ENCODE measurements at places on chromosomes 12 and 14. TPM values are rescaled to one million over a fixed set of nuclear protein-coding genes. Genes with fewer than 3 reads are reported as not detected.

Gene TRHDE
- total RNA-seq, result 5.0 TPM

Gene RNASE2
- not detected for total RNA-seq

- DNase-seq, result no peak
- no peaks in the 10 kb centered on the region for H3K4me1 ChIP-seq
- no peak overlapping the region for H3K4me3 ChIP-seq
- H3K36me3 ChIP-seq, result no peaks in the 10 kb centered on the region
Measured at GRCh38 chr14:67417633-67418032, 5.7 kb upstream of the PLEK2 start.

Gene MSRB3
- 2.2 TPM for total RNA-seq

- no peak for DNase-seq
- H3K4me3 ChIP-seq, result no peak overlapping the region
- H3K27me3 ChIP-seq, result no peaks in the 10 kb centered on the region
Measured at GRCh38 chr12:104686196-104686595, 229.4 kb downstream of the CHST11 start.

- H3K36me3 ChIP-seq, result no peaks in the 10 kb centered on the region
- H3K27me3 ChIP-seq, result no peaks in the 10 kb centered on the region
Measured at GRCh38 chr14:51595881-51596455, 55.7 kb upstream of the FRMD6 start.

DNA sequence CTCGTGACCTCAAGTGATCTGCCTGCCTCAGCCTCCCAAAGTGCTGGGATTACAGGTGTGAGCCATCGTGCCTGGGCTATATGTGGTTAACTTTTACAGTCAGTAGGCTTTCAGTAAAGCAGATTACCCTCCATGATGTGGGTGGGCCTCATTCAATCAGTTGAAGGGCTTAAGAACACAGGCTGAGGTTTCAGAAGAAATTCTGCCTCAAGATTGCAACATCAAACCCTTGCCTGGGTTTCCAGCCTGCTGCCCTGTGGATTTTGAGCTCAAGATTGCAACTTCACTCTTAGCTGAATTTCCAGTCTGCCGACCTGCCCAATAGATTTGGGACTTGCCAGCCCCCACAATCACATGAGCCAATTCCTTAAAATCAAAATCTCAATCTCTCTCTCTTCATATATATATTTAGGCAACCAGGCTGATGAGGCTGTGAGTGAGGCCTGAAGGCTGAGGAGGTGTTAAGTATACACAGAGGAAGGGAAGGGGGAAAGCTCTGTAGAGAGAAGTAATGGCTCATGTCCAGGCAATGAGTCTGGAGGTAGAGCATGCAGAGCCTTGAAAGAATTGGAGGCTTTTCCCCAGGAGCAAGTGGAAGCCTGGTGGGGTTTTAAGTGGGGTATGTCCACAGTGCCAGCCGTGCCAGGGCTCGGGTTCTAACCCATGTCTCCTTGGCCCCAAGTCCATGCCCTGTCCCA, 33.3 kb upstream of the ACTN1 start:
- no peaks in the 10 kb centered on the region for H3K36me3 ChIP-seq
- H3K4me1 ChIP-seq, result peaks cover 3% of the 10 kb centered on the region
- no peak overlapping the region for H3K4me3 ChIP-seq

DNA sequence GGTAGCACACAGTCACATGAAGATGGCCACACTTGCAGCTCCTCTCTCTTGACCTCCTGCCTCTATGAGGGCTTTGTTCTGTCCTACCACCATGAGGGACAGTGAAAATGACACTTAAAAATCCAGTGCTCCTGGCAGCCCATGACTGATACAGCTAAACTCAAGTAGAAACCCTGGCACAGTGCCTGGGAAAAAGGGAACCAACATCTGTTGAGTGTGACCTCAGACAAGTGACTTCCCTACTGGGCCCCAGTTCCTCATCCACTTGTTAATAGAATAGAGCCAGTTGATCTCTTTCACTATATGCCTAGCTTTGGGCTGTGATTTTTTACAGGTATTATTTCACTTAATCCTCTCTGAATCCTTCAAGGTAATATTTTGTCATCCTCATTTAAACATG, 4.8 kb downstream of the GUCY2C start:
- H3K36me3 ChIP-seq, result no peaks in the 10 kb centered on the region
- H3K27ac ChIP-seq, result no peak overlapping the region
- no peak overlapping the region for H3K4me3 ChIP-seq
- H3K4me1 ChIP-seq, result no peaks in the 10 kb centered on the region

DNA sequence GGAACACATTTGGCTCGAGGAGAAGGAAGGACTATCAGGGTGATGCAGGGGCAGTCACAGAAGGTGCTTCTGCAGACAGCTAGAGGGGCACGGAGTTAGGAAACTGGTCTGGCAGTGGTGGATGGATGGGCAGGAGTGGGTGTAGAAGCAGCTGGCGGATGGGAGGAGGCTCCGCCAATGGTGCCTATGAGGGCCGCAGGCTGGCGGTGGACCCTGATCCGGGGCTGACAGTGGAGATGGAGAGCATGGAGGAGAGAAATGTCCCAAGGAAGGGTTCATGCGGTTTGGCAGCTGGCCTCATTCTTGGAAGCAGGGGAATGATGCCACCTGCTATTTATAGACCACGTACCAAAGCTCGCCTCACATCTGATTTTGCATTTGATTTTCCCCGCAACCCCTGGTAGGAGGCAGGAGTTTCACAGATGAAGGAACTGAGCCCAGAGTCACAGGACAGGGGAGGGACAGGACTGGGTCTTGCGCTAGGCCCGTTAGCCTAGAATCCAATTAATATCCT, 237.1 kb downstream of the FOXN3 start:
- no peak overlapping the region for H3K27ac ChIP-seq
- H3K4me1 ChIP-seq, result peaks cover 2% of the 10 kb centered on the region

GRCh38 chr14:68365228-68365627, 427.6 kb downstream of the ZFP36L1 start:
- DNase-seq, result no peak
- peaks cover 16% of the 10 kb centered on the region for H3K4me1 ChIP-seq
- no peaks in the 10 kb centered on the region for H3K36me3 ChIP-seq
- H3K27me3 ChIP-seq, result no peaks in the 10 kb centered on the region

GRCh38 chr14:58740379-58740935, 102.7 kb downstream of the DACT1 start:
- H3K4me1 ChIP-seq, result no peaks in the 10 kb centered on the region
- no peaks in the 10 kb centered on the region for H3K27me3 ChIP-seq
- no peak for DNase-seq
- no peak overlapping the region for H3K27ac ChIP-seq
- H3K4me3 ChIP-seq, result no peak overlapping the region

- no peak for DNase-seq
- H3K4me1 ChIP-seq, result peaks cover 2% of the 10 kb centered on the region
- H3K27me3 ChIP-seq, result no peaks in the 10 kb centered on the region
- no peaks in the 10 kb centered on the region for H3K36me3 ChIP-seq
- H3K27ac ChIP-seq, result no peak overlapping the region
Measured at GRCh38 chr12:31772685-31773222, 43.9 kb upstream of the AMN1 start.

GRCh38 chr14:22886500-22887259, 3.7 kb downstream of the REM2 start:
- no peaks in the 10 kb centered on the region for H3K36me3 ChIP-seq
- H3K4me3 ChIP-seq, result peak overlapping the region; percentile 67
- H3K27ac ChIP-seq, result peak overlapping the region; percentile 25
- DNase-seq, result peak; percentile 87

DNA sequence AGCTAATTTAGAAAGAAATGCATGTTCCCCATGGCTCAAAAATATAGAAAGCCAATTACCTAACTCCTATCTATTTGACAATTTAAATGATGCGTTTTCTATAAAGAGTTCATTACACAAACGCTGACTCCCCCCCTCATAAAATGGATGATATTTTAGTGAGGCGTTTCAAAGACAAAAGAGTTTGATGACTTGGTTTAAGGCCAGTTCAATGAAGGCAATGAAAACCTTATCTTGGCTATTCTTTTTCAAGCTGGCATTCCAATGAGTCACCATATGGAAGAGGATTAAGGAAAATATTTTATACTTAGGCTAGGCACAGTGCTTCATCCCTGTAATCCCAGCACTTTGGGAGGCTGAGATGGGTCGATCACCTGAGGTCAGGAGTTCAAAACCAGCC, 62.7 kb downstream of the HMGA2 start:
- no peaks in the 10 kb centered on the region for H3K27me3 ChIP-seq
- no peaks in the 10 kb centered on the region for H3K4me1 ChIP-seq
- H3K27ac ChIP-seq, result no peak overlapping the region
- 0 out of 2 replicates have a peak, but pooled peaks cover 3% of the 10 kb centered on the region for H3K36me3 ChIP-seq

GRCh38 chr14:105418269-105419194, 1.1 kb upstream of the MTA1 start:
- peaks cover 13% of the 10 kb centered on the region for H3K27me3 ChIP-seq
- peak overlapping the region; percentile 54 for H3K4me3 ChIP-seq
- no peaks in the 10 kb centered on the region for H3K36me3 ChIP-seq
- no peak for DNase-seq
- no peaks in the 10 kb centered on the region for H3K4me1 ChIP-seq

- H3K36me3 ChIP-seq, result no peaks in the 10 kb centered on the region
- H3K27ac ChIP-seq, result no peak overlapping the region
- H3K4me1 ChIP-seq, result no peaks in the 10 kb centered on the region
- DNase-seq, result no peak
- H3K4me3 ChIP-seq, result no peak overlapping the region
Measured at GRCh38 chr14:80387563-80387981, 176.3 kb upstream of the DIO2 start.

DNA sequence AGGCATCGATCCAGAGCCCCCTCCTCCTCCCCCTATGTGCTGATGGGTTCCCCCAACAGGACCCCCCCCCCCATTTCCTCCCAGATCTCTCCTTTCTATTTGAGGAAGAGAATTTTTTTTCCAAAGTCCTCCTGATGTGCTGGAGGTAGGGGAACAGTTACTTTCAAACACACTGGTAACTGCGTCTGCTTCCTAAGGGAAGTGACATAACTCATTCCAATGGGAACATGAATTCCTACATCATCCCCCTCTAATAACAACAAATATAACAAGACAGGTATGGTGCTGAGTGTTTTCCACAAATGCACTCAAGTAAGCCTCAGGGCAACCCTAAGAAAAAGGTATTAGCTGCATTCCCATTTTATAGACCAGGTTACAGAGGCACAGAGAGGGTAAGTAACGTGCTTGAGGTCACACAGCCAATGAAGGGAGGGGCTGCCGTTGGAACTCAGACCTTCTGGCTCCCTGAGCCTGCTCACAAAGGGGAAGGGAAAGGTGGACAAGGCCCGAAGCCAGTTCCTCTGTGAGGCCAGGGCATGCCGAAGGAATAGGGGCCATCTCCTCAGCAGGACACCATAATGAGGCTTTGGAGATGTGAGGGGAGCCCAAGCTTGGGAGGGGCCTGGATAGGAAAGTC, 121.1 kb upstream of the NCOR2 start:
- H3K4me3 ChIP-seq, result no peak overlapping the region
- H3K36me3 ChIP-seq, result no peaks in the 10 kb centered on the region
- no peaks in the 10 kb centered on the region for H3K27me3 ChIP-seq
- no peaks in the 10 kb centered on the region for H3K4me1 ChIP-seq

GRCh38 chr14:100096656-100097055, 31.4 kb downstream of the EVL start:
- no peaks in the 10 kb centered on the region for H3K36me3 ChIP-seq
- no peaks in the 10 kb centered on the region for H3K4me1 ChIP-seq
- H3K27ac ChIP-seq, result no peak overlapping the region
- H3K27me3 ChIP-seq, result no peaks in the 10 kb centered on the region
- H3K4me3 ChIP-seq, result no peak overlapping the region

GRCh38 chr12:106945261-106945851, 10.4 kb upstream of the TMEM263 start:
- no peaks in the 10 kb centered on the region for H3K36me3 ChIP-seq
- no peaks in the 10 kb centered on the region for H3K27me3 ChIP-seq
- no peak for DNase-seq
- H3K4me3 ChIP-seq, result no peak overlapping the region
- no peak overlapping the region for H3K27ac ChIP-seq

- H3K27ac ChIP-seq, result no peak overlapping the region
- no peaks in the 10 kb centered on the region for H3K36me3 ChIP-seq
- no peak for DNase-seq
- H3K4me1 ChIP-seq, result no peaks in the 10 kb centered on the region
Measured at GRCh38 chr12:102023343-102023930, 38.4 kb downstream of the WASHC3 start.

GRCh38 chr12:114697741-114698565, 14.0 kb upstream of the TBX3 start:
- H3K4me1 ChIP-seq, result peaks cover 18% of the 10 kb centered on the region
- H3K27me3 ChIP-seq, result peaks cover 90% of the 10 kb centered on the region
- H3K27ac ChIP-seq, result no peak overlapping the region
- peak; percentile 72 for DNase-seq
- H3K4me3 ChIP-seq, result peak overlapping the region; percentile 49
- H3K36me3 ChIP-seq, result no peaks in the 10 kb centered on the region

Gene ATF7IP
- 148 TPM for total RNA-seq

Gene SH2B3
- total RNA-seq, result 34.1 TPM

DNA sequence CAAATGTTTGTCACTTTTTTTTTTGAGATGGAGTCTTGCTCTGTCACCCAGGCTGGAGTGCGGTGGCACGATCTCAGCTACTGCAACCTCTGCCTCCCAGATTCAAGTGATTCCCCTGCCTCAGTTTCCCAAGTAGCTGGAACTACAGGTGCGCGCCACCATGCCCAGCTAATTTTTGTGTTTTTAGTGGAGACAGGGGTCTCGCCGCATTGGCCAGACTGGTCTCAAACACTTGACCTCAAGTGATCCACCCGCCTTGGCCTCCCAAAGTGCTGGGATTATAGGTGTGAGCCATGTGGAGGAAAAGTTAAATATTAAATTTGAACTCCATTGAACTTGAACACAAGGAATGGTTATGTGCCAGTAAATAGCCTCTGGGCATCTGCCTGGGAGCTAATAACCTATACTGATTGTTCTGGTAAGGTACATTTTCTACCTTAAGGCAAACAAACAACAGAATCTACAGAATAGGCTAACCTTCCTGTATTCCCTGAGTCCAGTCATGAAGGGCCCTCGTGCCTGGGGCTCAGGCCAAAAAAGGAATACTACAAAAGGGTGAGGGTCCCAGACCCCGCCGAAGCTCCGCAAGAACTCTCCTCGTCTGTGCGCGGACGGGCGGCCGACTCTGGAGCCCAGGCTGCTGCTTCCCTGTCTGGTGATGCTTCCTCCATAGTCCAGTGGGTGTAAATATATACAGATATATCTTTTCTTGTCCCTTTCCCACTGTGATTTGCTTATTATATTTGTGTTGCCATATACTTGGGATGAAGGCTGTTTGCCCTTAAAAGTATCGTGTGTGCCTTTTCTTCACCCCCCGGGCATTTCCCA, 74.0 kb upstream of the EIF5 start:
- no peaks in the 10 kb centered on the region for H3K36me3 ChIP-seq
- no peak for DNase-seq
- no peak overlapping the region for H3K4me3 ChIP-seq
- no peaks in the 10 kb centered on the region for H3K27me3 ChIP-seq

DNA sequence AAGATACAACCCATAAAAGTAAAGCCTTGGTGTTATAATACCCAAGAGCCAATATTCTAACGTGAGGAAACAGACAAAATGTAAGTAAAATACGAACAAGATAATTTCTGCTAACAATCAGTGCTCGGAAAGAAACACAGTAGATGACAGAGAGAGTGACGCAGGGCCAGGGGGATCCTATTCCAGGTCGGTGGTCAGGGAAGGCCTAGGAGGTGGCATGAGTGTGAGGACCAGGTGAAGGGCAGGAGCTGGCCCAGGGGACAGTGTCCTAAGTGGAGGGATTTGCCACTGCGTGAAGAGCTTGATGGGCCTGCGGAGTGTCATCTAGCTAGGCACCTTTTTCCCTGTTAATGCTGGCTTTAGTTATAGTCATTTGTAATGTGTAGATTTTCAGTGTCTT, 35.3 kb downstream of the ETV6 start:
- H3K27ac ChIP-seq, result no peak overlapping the region
- DNase-seq, result no peak
- peaks cover 4% of the 10 kb centered on the region for H3K4me1 ChIP-seq
- no peaks in the 10 kb centered on the region for H3K36me3 ChIP-seq

GRCh38 chr14:48936362-48936761, 649.8 kb downstream of the RPS29 start:
- no peaks in the 10 kb centered on the region for H3K27me3 ChIP-seq
- H3K27ac ChIP-seq, result no peak overlapping the region
- H3K36me3 ChIP-seq, result no peaks in the 10 kb centered on the region
- no peak overlapping the region for H3K4me3 ChIP-seq
